H1 (cell line): ENCODE measurements at places on chromosomes 2 and 18. TPM values are rescaled to one million over a fixed set of nuclear protein-coding genes. Genes with fewer than 3 reads are reported as not detected.

DNA sequence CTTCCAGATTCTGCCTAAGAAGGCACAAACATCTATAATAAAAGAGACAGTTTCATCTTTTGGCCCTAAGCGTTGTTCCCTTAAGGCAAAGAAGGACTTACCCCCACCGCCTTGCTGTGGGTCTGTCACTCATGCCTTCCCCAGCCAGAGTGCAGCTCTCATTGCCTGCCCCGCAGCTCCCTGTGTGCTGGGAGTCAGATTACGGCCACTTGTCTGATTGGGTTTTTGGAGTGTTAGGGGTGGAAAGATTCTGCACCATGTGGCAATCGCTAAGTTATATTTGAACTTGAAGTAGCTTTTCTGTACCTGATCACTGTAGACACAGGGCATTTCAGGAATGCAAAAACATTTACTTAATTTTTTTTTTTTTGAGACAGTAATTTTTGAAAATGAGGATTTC is at the start of gene AQP4:
TSS of gene AQP4 (minus strand) at position 151 of the 400 bp plus-strand sequence. CDS start at position 133, 18 bp downstream.
- no peak for DNase-seq

GRCh38 chr2:130368786-130369185 is 12.9 kb downstream of the PTPN18 start:
- DNase-seq = no peak

GRCh38 chr2:127418300-127419111 is at the start of gene PROC:
Gene PROC, plus strand, starts transcription at chr2:127418427. Its CDS starts 1,516 bp downstream, at chr2:127419943.
- no peak for DNase-seq

- no peak for DNase-seq
Measured at GRCh38 chr2:198168651-198169050, 364.3 kb downstream of the PLCL1 start.

GRCh38 chr2:111975819-111976218 is 77.4 kb downstream of the MERTK start:
- DNase-seq = no peak

- DNase-seq = no peak
Measured at GRCh38 chr2:45909677-45910191, 258.3 kb downstream of the PRKCE start.

GRCh38 chr2:46126571-46126970 is 170.6 kb upstream of the EPAS1 start:
- DNase-seq = no peak

DNA sequence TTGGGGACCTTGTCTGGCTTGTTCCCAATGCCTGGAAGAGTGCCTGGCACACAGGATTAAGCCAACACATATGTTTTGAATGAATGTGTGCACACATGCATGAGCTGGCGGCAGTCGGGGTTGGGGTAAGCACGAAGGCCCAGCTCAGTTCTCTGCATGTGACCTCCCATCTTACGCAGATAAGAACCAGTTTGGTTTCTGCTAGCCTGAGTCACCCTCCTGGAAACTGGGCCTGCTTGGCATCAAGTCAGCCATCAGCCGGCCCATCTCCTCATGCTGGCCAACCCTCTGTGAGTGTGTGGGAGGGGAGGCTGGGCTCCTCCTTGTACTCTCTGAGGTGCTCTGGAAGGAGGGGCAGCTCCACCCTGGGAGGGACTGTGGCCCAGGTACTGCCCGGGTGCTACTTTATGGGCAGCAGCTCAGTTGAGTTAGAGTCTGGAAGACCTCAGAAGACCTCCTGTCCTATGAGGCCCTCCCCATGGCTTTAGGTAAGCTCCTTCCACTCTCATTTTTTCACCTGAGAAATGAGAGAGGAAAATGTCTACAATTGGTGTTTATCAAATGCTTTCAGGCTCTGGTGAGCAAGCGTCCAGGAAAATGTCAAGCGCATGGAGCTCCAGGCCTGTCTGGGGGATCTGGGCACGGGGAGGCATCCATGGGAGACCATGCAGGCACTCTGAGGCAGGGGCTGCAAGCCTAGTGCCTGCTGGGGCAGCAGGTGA is 9.7 kb upstream of the IL1RN start:
- DNase-seq = peak; percentile 30

- DNase-seq = no peak
Measured at GRCh38 chr2:99565227-99565626, 75.4 kb upstream of the REV1 start.

DNA sequence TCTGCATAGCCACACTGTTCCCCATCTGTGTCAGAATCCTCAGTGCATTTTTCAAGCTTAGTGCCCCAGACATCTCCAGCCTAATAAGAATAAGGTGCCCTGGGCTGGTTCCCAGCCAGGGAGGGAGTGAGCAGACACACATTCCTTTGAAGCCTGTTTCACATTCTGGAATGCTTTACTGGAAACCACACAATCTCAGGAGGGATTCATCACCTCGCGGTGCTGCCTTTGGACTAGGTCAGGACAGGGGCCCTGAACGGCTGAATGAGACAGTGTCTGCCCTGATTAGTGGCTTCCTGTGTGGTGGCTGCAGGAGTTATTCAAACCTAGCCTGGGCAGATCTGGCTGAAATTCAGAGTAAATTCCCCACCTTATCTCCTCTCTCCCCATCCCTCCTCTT is 108.0 kb upstream of the LDAH start:
- DNase-seq = no peak

DNA sequence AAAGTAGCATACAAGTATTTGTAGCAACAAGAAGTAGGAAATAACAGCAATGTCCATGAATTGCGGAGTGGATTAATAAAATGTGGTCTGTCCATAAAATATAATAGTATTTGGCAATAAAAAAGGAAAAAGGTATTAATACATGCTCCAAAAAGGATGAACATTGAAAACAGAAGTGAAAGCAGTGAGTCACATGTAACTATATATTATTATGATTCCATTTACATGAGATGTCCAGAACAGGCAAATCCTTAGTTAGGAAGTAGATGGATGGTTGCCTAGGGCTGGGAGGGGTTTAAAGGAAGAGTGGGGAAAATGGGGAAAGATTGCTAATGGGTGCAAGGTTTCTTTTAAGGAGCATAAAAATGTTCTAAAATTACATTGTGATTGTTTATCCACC is 44.5 kb downstream of the CCDC74A start:
- no peak for DNase-seq

DNA sequence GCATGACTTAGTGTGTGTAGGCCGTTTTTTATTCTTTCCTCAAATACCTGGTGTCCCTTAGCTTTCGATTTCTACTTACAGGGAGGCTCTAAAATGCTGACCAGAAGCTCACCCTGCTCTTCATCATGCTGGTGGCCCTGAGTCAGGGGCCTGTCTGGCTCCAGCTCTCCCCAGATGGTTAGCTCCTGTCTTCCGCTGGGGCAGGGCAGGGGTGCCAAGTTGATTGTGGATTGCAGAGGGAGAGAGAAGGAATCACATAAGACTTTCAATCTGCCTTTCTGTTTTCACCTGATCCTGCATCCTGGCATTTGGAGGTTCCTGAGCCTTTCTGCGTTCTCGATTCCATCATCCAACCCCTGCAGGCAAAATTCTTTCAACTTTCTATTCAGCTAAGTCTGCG is 4.2 kb downstream of the CIB4 start:
- no peak for DNase-seq

GRCh38 chr2:84257831-84258230 is 201.2 kb downstream of the SUCLG1 start:
- DNase-seq = no peak

DNA sequence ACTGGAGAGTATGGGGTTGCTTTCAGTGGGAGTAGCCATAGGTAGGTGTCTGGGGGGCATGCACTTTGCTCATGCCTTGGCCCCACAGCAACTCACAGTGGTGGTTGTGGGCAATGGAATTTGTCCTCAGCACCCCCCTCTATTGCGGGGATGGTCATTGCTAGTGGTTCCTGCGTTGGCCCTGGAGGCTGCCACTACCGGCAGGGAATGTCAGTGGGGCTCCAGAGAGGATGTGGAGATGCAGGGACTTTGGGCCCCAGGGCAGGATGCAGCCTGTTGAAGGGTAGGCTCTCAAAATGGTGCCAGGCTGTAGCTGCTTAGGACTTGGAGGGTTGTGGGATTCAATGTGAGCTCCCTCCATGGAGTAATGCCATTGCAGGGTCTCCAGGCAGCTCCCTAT is 125.0 kb downstream of the XRCC5 start:
- DNase-seq = no peak

DNA sequence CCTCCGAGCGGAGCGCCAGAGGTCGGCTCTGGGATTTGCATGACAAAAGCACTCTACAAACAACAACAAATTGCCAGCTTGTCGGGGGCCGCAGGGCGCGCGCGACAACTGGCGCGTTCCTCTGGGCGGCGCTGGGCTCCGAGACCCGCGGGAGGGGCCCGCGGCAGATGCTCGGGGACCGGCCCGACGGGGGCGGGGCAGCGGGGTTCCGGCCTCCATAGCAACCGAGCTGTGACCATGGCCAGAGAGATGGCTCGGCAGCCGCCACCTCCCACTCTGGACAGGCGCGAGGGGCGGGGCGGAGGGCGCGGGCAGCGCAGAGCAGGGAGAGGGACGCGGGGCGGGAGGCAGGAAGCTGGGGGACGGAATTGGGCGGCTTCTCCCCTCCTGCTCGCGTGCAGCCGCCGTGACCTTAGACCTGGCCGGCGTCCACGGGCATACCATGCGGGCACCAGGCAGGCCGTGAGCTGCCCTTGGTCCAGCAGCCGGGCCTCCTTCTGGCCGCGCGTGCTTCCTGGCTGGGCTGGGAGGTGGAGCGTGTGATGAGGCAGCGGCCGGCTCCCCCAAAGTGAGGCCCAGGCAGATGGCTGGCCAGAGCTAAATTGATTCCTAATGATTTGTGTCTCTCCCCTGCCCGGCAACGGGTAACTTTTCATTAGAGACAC is 171.5 kb downstream of the CELF4 start:
- peak; percentile 89 for DNase-seq

DNA sequence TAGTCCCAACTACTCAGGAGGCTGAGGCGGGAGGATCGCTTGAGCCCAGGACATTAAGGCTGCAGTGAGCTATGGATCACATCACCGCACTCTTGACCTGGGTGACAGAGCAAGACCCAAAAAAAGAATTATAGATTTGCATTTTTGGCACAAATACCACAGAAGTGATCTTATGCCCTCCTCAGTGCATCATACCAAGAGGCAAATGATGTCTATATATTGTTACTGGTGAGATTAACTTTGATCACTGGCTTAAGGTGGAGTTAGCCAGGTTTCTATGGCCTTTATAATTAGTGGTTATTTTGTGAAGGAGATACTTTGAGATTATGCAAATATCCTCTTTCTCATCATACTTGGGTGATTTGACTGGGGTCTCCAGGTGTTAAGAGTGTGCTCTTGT is 22.1 kb upstream of the CATIP start:
- DNase-seq = no peak

- no peak for DNase-seq
Measured at GRCh38 chr2:8324164-8324856, 357.5 kb upstream of the ID2 start.

DNA sequence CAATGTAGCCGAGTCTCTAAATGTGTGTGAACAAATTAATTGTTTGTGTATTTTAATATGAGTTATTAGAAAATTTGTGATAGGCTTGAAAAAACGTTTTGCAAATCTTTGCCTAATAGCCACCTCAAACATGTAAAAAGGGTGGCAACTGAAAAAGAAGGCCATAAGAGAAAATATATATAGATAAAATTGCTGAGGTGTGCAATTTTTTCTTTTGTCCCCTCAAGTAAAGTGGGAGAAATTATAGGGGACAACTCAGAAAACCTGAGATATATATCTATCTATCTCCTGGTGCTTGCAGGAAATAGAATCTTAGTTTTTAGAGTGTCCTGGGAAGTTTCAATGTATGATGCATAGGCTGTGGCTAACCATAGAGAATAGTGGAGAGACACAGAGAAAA is 201.4 kb upstream of the LRP1B start:
- no peak for DNase-seq

GRCh38 chr2:2229626-2230432 is 101.2 kb downstream of the MYT1L start:
- no peak for DNase-seq

DNA sequence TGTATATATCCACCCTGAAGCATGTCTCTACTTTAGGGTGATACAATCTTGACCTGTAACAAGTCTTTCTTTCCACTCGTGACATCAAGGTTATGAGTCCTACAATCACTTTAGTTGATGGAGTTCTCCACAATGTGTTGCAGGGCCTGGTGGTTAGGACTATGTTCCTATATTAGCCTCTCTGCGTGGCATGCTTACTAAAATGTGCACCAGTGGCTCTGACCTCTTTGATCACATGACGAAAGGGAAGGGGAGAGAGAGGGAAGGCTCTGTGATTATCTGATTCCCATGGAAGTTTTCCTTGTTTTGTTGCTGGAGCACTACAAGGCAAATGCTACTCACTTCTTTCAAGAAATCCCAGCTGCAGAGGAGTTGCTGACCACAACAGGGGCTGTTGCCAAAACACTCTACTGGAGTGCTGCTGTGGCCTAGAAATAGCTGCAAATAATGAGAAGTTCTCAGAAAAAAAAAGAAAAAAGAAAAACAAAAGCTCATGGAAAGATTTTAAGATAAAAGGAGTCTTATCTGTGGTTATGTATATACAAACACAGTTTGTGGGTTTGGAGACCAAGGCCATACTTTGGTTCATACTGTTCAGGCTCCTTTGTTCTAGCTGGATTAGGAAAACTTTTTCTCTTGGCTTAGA is 272.8 kb upstream of the MMADHC start:
- DNase-seq = no peak

- DNase-seq = peak; percentile 72
Measured at GRCh38 chr2:222305516-222306392, 7.0 kb upstream of the PAX3 start.

GRCh38 chr18:55090564-55091188 is 131.4 kb upstream of the CCDC68 start:
- DNase-seq = no peak

CIDEA gene
- total RNA-seq = not detected in 2 replicates

OR6B3 gene
- not detected in 2 replicates for total RNA-seq

AOX1 gene
- 4.9 and 5.6 TPM in 2 replicates for total RNA-seq

DCDC2C gene
- total RNA-seq = not detected in 2 replicates

OSR1 gene
- 0.22 TPM in 1 of 2 replicates, not detected in the other for total RNA-seq

PRKRA gene
- 55.3 and 60.4 TPM in 2 replicates for total RNA-seq

SERPINB13 gene
- not detected in 2 replicates for total RNA-seq

ZSWIM2 gene
- total RNA-seq = not detected in 2 replicates

NMS gene
- total RNA-seq = not detected in 2 replicates

CPO gene
- total RNA-seq = 1.3 and 1.9 TPM in 2 replicates

DSG1 gene
- total RNA-seq = 0.06 TPM in 1 of 2 replicates, not detected in the other

TCF7L1 gene
- 108 and 110 TPM in 2 replicates for total RNA-seq

BCL11A gene
- 59.3 and 61.3 TPM in 2 replicates for total RNA-seq

SPATA3 gene
- total RNA-seq = not detected in 2 replicates

ECEL1 gene
- total RNA-seq = 6.5 and 7.7 TPM in 2 replicates

DSG4 gene
- not detected in 2 replicates for total RNA-seq

CFAP221 gene
- total RNA-seq = 0.36 and 0.71 TPM in 2 replicates

LYPD1 gene
- total RNA-seq = 2.1 and 2.7 TPM in 2 replicates
